Activated CD8-positive, alpha-beta T cell treated with anti-CD3 and anti-CD28 coated beads for 36 hours (primary cell): ENCODE measurements at places on chromosomes 5 and 9. TPM values are rescaled to one million over a fixed set of nuclear protein-coding genes. Genes with fewer than 3 reads are reported as not detected.
A peak's percentile ranks its signal among the peaks of the same experiment; 100 is the strongest.

DNA sequence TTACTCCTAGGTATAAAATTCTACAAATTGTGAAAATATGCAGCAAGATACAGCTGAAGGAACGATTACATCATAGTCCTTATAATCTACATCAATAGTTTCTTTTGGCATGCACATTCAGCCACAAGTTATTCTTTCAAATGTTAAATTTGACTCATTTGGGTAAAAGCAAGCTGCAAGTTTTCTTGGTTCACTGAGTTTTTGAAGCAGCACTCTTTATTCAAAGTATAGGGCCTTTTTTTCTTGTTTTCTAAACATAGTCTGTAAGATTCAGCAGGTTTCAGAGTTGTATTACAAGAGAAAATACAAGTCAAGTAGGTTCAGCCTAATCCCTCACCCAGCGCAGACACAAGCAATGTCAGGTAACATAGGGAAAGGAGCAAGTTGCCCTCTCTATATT lies 981.5 kb downstream of the PTPRD start:
- H3K36me3 ChIP-seq: no peaks in the 10 kb centered on the region
- no peak overlapping the region for H3K4me3 ChIP-seq
- no peak for DNase-seq
- no peak overlapping the region for H3K27ac ChIP-seq
- H3K27me3 ChIP-seq: no peaks in the 10 kb centered on the region

The SV2C gene
- 0.07 TPM for total RNA-seq

The STKLD1 gene
- 0.45 TPM for total RNA-seq

GRCh38 chr5:68239487-68239886 lies 23.9 kb downstream of the PIK3R1 start:
- H3K27me3 ChIP-seq: no peaks in the 10 kb centered on the region
- peak overlapping the region; percentile 80 for H3K27ac ChIP-seq
- H3K4me3 ChIP-seq: peak overlapping the region; percentile 30
